ENCODE measurements at places on chromosomes 16 and 17.

DNA sequence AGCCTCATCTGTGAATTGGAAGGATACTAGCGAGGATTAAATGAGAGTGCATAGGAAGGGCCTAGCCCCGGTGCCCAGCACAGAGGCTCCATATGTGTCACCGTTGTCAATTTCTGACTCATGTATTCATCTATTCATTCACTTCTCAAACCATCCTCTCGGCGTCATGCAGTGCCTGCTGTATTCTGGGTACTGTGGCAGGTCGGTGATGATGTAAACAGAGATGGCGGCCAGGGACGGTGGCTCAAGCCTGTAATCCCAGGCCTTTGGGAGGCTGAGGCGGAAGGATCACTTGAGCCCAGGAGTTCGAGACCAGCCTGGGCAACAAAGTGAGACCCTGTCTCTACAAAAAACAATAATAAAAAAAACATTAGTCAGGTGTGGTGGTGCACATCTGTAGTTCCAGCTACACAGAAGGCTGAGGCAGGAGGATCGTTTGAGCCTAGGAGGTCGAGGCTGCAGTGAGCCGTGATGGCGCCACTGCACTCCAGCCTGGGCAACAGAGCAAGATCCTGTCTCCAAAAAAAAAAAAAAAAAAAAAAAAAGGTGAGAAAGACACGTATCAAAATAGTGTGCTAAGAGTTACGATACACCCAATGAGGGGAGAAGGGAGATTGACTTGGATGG, 4.3 kb upstream of the PPP1R1B start:
- DNase-seq = peak; percentile 87

DNA sequence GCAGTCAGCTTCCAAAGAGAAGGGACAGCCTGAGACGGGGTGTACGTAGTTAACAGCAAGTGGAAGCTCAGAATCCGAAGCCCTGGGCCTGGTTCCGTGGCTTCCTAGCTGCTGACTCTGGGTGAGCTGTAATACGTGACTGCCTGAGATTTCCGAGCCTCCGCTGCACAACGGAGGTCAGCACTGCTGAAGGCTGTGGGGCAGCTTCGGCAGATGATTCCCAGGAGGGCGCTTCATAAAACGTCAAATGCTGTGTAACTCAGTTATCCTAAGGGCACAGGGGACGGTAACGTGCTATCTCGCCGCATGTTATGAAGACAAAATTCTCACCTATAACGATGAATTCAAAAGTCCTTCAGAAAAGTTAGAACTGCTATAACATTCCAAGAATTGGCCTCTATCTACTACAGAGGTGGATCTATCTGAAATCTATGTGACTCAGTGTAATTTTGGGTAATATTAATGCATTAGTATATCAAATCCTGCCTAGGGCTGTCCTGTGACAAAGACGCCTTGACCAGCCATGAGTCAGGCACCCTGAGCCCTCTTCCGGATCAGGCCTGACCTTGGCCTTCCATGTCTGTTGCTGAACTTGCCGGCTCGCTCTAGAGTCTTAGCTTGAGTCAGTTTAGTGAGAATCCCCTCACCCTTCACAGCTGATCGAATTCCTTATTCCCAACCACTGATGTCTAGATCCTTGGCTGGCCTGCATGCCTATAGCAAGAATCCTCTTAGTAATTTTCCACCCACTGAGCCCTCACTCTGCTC, 43.5 kb downstream of the MARF1 start:
- no peak for DNase-seq

- no peak for DNase-seq
These were observed 67.3 kb downstream of the PHKB start for GRCh38 chr16:47528431-47528830.

GRCh38 chr17:74712756-74713155, at the start of gene CD300LF:
CD300LF (minus strand) TSS chr17:74712923; CDS start chr17:74712866, 57 bp downstream.
- DNase-seq = no peak

GRCh38 chr17:72445055-72445991, 324.5 kb downstream of the SOX9 start:
- no peak for DNase-seq

- DNase-seq = no peak
These were observed 25.7 kb downstream of the AKAP1 start for GRCh38 chr17:57110579-57111325.

DNA sequence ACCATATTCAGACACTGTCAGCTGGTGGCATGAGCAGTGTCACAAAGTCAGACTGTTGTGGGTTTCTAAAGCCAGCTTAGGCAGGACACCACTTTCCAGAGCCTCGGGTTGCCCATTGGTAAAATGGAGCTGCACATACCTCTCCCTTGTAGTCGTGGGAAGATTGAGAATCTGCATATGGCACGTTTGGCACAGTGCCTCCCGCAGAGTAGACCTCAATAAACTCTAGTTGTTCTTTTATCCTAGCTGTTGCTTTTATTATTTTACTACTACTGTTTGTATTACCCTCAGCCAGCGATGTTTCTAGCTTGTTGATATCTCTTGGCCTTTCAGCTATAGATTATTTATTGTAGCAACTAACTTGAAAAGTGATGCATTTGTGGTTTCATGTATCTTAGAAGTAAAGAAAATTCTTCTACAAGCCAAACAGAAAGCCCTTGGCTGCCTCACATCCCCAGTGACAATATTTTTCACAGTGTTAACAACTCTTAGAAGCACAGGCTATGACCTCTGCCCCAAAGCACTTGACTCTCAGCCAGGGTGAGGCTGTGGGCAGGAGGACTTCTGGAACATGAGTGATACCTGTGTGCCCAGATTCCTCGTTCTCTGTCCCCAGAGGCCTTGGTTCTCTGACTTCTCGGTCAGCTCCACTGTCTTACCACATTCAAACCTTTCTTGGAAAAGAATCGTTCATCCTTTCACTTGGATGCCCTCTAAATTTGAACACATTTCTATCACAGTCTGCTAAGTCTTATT, 351.6 kb downstream of the SNX29 start:
- no peak for DNase-seq

DNA sequence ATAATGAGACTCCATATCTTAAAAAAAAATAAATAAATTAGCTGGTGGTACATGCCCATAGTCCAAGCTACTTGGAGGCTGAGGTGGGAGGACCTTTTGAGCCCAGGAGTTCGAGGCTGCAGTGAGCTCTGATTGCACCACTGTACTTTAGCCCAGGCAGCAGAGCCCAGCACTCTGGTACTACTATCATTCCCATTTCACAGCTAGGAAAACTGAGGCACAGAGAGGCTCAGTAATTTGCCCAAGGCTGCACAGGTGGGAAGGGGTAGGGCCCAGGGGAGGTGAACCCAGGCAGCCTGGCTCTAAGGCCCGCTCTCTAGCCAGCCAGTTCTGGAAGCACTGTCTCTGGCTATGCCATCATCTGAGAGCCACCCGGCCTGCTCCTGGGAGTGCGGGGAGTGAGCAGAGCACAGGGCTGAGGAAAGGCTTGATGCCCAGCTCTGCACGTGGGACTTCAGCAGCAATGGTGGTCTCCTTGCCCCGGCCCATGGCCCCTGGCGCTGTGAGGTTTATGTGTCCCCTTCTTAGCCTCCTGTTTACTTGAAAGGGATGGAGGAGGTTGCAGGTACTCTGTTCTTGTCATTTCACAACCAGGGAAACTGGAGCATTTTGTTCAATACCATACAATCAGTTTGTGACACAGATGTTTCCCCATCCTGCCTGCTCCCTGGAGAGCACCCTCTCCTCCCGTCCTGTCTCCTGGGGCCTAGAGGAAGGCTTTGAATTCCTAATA, 222.3 kb downstream of the KATNIP start:
- DNase-seq = no peak

DNA sequence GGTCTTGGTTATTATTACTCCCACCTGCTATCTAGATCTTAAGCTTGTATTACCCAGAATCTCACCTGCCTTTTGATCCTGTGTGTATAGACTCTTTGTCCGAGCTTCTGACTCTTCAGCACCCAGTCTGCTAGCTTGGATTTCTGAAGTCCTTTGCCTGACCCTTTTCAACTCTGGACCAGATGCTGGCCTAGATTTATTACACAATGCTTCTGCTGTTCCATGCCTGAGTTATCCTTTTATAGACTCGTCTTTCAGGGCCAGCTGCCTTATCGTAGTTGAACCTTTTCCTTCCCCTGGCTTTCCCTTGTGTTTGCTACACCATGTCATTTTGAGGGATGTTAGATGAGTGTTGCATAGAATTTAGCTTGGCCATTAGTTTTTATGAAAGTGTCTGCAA, 32.6 kb downstream of the RHOT1 start:
- DNase-seq = no peak

DNA sequence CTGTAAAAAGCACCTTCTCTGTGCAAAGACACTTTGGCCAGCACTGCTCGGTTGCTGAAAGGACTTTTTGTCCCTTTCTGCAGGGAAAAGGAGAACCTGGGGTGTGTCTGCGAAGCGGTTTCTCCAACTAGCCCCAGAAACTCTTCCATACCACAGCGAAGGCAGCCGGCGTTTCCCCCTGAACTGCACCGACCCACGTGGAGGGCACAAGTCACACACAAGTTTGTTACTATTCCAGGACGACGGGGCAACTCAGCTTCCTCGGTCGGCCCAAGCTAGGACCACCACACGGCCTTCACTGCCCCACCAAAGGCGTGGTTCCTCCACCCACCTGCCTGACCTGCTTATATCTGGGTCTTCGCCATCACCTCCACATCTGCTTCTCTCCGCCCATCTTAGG, 1.9 kb downstream of the RTN4RL1 start:
- DNase-seq = no peak

- no peak for DNase-seq
These were observed 9.4 kb upstream of the ELAC2 start for GRCh38 chr17:13027246-13027645.

DNA sequence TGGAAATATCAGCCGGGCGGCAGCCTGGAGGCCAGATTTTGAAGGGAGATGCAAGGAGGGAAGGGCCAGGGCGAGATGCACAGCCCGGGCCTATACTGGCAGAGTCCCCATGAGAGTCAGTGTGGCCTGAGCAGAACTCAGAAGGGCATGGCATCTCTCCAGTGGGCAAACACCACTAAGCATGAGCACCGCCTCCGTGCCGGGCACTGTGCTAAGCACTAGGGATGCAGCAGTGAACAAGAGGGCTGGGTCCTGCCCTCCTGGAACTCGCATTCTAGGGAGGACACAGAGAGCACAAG, 33.5 kb downstream of the TK2 start:
- no peak for DNase-seq

DNA sequence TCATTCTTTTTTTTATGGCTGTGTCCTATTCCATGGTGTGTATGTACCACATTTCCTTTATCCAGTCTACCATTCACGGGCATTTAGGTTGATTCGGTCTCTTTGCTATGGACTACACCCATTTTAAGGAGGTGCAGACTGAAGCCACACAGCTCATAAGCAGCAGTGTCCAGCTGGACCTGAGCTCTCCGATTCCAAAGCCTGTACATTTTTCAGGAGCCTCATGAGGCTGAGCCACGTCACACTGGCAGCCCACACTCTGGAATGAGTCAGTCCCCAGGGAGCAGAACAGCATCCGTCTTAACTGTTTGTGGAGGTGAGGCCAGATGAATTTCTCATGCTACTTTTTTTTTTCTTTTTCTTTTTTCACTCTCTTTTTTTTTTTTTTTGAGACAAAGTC, 116.1 kb downstream of the C16orf95 start:
- DNase-seq = peak; percentile 96

DNA sequence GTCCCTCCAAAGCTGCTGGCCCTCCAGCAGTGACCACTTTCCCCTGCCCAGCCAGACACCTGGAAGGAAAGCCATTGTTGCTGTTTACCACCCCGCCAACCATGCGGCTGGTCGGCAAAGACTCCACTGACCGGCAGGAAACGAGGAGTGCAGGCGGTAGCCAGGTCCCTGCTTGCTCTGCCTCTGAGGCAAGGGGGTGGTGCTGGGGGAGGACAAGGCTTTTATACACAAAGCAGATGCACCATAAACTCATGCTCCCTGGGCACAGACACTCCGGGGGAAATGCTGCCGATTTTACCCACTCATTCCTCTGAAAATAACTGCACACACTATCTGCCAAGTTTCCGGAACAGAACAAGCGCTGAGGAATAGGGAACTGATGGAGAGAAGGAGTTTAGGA, 62.8 kb upstream of the GRIN2A start:
- no peak for DNase-seq

DNA sequence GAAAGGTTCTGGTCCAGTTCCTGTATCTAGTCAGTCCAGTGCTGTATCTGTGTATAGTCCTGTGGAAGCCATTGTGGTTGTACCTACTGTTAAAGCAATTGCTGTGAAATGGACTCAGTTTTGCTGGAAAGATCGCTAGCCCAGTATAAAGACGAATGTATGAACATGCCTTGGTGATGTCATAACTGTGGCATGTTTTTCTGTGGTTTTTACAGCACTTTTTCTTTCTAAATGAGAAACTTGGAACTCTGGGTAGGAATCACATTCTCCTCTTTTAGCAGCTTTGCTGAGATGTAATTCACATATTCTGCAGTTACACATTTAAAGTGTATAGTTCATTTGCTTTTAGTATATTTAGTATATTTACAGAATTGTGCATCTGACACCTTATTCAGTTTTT, 58.1 kb downstream of the MAP2K4 start:
- DNase-seq = peak; percentile 57

DNA sequence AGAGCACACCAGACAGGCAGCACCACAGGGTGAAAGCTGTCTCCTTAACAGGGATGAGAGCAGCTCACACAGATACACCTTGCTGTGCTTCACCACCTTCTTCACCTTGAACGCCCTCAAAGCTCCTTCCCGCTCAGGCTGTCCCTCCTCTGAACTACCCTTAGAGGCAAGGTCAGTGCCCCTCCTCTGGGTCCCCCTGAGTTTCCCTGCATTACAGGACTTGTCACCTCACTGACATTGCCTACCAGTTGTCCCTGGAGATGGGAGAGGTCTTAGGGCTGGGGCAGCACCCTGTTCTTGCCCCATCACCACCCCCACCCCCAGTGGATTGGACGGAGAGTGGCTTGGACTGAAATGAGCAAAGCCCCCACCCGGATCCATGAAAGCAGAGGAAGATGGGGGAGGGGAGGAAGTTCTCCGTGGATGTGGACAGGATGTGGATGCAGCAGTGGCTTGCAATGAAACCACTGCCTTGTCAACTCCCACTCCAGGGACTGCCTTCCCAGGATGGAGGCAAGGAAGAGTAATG, 73.2 kb upstream of the CDH5 start:
- DNase-seq = no peak

GRCh38 chr16:80517846-80518245, 22.9 kb upstream of the DYNLRB2 start:
- DNase-seq = no peak

- no peak for DNase-seq
These were observed 7.1 kb upstream of the SPNS3 start for GRCh38 chr17:4426499-4427208.

GRCh38 chr16:27526180-27526579, 23.5 kb downstream of the GTF3C1 start:
- DNase-seq = no peak
